Cortex of kidney (tissue), 1 donor: ENCODE measurements at places on chromosomes 3 and 15.

GRCh38 chr3:43411429-43411828 is 125.1 kb downstream of the SNRK start:
- no peak for DNase-seq

- no peak for DNase-seq
These were observed 63.6 kb downstream of the SMAD6 start for GRCh38 chr15:66765478-66766281.

- no peak for DNase-seq
These were observed 25.2 kb downstream of the TSEN2 start for GRCh38 chr3:12509466-12509865.

- DNase-seq: no peak
These were observed 683 bp downstream of the PPM1M start for GRCh38 chr3:52246264-52246620.

- no peak for DNase-seq
These were observed 84.3 kb upstream of the THRB start for GRCh38 chr3:24578951-24579421.

- no peak for DNase-seq
These were observed 23.0 kb downstream of the CPN2 start for GRCh38 chr3:194328053-194328657.

GRCh38 chr15:72237029-72237852 is 6.3 kb upstream of the PKM start:
- no peak for DNase-seq

DNA sequence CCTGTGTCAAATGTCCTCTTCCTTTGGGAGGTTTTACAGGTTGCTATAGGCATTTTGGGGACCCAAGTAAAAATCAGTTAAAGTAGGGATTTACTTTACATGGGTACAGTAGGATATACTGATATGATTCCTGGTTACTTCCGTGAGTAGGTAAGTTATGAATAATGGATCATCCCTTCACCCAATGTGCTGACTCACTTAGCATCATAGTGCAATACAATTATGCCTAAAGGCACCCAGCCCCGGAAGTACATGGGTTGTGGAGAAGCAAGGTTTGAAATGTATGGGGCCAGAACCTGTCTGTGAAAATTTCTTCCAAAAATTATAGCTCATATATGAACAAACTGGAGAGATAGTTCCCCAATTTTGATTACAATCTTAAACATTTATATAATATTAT is 64.0 kb downstream of the GLB1 start:
- no peak for DNase-seq

DNA sequence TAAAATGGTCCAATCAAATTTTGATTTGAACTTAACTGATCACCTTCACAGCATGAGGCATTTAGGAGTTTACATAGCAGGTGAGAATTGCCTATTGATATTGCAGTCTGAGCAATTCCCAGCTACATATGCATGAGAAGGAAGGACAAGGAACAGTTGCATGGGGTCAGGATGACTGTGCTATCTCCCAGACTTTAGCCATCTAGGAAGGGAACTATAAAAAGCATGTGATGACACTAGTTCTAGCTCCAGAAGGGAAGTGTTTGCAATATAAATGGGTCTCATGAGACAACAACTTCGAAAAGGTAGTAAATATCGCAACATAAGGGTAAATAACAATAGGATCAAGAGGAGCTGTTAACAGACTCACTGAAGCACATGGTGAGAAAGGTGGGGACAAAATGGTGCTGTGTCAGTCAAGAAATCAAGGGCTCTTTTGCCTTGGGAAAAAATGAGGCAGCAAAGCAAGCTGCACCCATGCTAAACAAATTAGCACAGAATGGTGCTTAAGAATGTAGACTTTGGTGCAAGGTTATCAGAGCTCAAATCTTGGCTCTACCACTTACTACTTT is 90.4 kb upstream of the SLC2A2 start:
- DNase-seq: no peak

GRCh38 chr3:126912491-126913195 is 70.3 kb upstream of the PLXNA1 start:
- no peak for DNase-seq

GRCh38 chr3:173743516-173743915 is 346.0 kb downstream of the NLGN1 start:
- no peak for DNase-seq

DNA sequence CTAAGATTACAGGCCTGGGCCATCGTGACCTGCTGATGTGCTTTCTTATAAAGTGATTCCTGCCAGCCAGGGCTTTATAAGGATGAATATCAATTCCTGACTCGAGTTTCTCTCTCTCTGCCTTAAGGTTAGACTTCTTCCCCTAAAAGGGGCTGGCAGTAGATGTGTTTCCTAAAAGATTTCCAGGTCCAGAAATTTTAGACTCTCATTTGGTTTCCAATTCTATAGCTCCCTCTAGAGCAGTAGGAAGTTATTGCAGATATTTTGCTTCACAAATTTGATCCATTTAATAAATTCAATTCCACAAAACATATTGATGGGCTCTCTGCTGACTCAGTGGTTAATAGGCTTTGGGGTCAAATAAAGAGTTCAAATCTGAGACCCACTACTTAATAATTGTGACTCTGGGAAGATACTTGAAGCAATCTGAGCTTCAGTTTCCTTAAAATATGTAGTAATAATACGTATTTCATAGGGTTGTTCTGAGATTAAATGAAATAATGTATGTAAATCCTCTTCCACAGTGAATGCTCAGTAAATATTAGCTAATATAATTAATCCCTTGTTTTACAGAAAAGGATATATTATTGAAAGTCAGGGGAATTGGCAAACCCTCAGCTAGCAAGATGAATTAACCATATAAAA is 2.1 kb downstream of the TRIM69 start:
- no peak for DNase-seq
